ENCODE measurements at places on chromosomes 12 and 14.

DNA sequence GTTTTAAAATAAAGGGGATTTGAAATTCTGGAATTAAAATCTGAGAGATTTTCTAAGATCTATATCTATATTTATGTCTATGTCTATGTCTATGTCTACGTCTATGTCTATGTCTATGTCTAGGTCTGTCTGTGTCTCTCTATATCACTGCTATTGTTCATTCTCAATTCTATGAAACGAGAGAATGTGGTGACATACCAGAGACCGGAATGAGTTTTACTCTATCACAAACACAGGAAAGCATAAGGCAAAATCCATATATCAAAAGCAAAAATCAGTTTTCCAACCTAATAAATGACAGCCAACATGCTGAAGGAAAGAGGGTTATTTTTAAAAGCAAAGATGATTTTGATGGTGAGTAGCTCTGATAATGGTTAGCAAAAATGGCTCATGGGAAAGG is 173.1 kb downstream of the ETNK1 start:
- DNase-seq: no peak

DNA sequence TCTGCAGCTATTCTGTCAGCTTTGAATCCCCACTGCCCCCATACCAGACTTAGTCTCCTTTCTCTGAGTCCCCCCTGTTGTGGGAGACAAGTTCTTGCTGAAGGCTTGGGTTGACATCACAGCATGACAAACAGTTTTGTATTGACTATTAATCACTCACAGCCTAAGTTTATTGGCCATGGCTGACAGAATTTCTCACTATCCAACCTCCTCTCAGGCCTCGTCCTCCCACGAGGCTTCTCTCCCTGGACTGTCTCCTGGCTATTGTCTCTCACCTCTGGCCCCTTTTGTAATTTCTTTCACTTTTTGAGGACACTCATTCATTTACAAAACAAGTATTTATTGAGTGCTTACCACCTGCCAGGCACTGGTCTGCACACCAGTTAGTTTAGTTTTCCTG is 35.2 kb upstream of the DCD start:
- no peak for DNase-seq

DNA sequence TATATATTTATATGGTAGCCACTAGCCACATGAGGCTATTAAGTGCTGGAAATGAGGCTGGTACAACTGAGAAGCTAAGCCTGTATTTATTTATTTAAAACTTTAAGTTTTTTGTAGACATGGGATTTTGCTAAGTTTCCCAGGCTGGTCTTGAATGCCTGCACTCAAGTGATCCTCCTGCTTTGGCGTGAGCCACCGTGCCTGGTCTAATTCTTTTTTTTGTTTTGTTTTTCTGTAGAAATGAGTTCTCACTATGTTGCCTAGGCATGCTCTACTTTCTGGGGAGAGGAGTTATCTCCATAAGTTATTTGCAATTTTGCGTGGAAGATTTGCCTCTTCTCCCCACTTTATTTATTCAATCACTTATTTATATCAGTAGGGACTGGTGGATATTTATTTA is 4.8 kb upstream of the SNRNP35 start:
- DNase-seq: no peak

DNA sequence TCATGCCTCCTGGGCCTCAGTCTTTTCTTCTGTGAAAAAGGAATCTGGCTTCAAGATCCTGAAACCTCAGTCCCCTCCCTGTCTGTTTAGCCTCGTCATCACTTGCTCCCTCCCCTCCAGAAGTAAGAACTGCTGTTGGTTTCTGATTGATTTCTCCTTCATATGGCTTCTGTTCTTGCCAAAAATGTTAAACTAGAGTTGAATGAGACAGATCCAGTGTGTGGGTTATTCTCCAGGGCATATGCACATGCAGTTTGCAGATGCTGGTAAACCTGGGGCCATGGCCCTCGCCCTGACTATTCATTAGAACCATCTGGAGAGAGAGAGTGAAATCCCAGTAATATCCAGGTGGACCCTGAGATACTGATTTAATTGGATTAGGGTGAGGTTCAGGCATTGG is 175.1 kb downstream of the TMEM132C start:
- DNase-seq: no peak

DNA sequence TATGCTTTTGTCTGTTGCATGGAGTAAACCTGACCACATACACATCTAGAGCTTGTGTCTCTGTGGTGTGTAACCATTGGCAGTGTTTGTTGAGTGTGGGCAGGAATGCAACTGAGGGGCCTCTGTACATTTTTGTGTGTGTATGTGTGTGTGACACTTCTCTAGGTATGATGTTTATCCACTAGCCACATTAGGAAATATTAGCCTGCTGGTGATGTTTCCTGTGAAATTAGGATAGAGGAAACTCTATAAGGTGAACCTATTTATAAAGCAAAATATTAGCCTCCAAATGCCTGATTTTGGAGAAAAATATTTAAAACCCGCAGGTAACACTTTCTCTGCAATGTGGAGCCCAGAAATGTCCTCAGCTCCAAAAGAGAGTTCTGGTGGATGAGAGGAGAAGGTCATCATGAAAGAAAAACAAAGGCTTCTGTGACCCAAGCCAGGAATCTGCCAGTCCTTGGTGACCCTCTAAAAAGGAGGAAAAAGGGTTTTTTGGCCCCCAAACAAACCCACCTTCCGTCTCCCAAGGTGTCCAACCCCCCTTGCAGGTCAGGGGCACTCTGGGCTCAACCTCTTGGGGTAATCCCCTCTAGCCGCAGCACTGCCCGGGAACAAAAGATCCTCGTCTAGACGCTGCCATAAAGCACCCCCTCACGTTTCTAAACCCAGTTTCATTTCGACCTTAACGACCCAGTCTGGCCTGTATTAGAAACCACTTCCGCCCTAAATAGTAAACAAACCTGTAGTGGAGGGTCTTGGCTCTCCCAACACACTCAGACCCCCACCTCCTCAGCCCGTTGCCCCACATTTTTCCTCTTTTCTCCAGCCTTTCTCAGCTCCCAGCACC is 3.1 kb upstream of the HOTAIR start:
- no peak for DNase-seq

GRCh38 chr14:100286484-100287191 is 19.6 kb downstream of the SLC25A29 start:
- no peak for DNase-seq

DNA sequence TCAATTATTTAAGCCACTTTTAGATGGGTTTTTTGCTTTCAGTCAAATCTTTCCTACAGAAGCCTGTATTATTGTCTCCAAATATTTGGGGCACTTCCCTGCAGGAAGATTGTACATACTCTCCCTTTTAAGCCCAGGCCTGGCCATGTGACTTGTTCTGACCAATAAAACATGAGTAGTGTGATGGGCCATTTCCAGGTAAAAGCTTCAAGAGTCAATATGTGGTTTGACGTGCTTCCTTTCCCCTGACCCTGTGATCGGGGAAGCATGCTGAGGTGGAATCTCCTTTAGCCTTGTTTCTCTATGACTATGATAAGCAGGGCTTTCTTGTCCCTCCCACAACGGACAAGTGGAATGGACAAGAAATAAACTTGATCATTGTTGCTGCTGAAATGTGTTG is 14.2 kb upstream of the NIN start:
- DNase-seq: no peak

- no peak for DNase-seq
Measured at GRCh38 chr14:103007555-103007954, 49.8 kb downstream of the CDC42BPB start.

- DNase-seq: no peak
Measured at GRCh38 chr14:94494085-94494484, 15.2 kb downstream of the SERPINA12 start.

DNA sequence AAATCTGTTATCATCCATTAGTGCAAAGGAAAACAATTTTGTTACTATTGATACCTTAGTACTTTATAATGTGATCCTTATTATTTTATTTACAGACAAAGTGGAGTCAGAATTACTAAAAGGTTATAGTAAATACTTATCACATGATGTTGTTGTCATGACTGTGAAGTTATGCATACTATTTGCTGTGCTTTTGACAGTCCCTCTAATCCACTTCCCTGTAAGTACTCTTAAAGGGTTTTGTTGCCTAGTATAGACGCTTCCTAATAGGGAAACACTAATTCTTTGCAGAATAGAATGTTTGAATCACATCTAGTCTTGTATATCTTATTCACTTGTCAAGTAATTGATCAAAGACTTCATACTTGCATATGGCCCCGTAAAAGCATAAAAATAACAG is 69.4 kb downstream of the SLC38A6 start:
- DNase-seq: no peak

DNA sequence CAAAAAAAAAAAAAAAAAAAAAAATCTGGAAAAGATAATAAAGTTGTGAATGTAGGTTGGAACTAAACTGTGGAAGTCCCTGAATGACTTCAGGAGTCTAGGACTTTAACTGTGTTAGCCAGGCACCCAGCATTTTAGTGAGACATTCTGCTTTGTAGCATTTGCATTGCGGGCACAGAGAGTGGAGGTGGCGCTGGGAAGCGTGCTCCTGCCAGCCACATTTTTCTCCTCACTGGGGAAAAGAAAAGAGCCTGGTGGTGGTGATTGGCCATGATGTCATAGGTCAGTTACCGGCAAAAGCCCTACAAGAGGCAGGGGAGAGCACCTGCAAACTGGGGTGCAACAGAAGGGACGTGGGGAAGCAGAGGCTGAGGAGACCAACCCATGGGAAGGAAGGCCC is 9.7 kb upstream of the GAPDH start:
- DNase-seq: no peak

GRCh38 chr14:61575126-61575525 is 120.2 kb upstream of the HIF1A start:
- DNase-seq: no peak

DNA sequence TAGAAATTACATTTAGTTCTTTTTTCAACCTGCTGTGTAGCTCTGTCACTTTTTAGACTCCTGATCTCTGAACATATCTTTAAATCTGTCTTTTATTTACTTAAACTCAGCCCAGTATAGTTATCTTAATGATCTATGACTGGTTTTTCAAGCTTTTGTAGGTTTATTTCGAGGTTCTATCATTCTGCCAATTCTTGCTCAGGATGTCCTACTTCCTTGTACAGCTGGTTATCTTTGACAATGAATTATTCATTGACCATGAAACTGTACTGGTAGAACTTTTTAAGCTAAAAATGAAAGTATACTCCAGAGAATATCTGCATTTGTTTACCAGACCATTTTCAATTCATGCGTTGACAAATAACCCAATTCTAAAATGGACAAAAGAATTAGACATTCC is 37.8 kb downstream of the TC2N start:
- DNase-seq: no peak

DNA sequence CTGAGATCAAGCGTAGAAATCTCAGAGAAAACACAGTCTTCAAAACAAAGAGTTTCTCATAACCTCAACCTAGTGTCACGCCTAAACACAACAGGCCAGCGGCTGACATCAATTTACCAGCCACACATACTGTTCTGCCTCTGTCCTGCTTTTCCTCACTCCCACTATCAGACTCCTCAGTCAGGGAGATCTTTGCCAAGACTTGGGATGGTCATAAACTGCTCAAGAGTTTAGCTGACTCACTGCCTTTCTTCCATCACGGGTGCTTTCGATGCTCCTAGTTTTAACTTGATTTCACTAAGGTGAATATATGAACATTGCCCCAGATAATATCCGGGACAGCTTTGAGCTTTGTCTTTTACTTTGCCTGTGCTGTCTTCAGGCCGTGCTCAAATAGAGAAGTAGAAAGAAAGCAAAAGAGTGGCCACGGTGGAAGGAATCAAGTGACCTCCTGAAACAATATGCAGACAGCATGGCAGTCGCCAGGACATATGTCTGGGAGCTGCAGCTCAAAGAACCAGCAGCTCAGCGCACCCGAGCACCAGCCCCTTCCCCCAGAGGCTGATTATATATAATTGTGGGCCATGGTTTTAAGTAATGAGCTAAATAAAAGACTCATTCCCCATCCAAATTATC is 12.1 kb downstream of the MDM1 start:
- no peak for DNase-seq

DNA sequence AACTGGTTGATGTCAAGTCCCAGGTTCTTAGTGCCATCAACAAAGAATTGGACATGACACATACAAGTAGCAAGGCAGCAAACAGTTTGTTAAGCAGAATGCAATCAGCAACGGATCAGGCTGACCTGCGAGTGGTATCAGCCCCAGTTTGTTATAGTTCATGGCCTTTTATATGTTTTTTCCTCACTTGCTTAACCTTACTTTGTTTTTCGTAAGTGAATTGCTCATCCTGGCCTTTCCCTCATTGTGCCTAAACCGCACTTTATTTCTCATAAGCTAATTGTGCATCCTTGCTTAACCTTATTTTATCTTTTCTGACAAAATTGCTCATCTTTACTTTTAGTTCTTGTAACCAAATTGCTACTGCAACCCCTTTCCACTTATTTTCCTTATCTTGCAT is 4.1 kb downstream of the ETFBKMT start:
- DNase-seq: no peak

DNA sequence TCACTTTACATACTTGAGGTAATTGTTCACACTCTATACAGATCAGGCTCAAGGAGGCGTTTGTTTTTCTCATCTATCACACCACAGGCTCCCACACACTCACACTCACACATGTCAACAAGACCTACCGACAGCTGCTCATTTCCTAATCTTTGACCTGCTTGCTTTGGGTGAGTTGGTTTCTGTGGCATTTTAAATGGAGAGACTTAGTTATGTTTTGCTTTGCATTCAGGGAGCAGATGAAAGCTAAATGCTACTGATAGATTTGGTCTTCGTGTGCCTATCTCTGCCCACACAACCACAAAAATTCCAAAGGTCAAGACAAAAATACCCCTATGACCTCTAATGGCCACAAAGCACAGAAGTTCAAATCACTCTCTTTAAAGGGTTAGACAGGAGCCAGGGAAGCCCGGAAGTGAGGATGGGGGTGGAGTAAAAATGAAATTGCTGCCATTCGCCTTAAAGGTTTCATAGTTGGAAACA is 203.5 kb upstream of the G2E3 start:
- no peak for DNase-seq

DNA sequence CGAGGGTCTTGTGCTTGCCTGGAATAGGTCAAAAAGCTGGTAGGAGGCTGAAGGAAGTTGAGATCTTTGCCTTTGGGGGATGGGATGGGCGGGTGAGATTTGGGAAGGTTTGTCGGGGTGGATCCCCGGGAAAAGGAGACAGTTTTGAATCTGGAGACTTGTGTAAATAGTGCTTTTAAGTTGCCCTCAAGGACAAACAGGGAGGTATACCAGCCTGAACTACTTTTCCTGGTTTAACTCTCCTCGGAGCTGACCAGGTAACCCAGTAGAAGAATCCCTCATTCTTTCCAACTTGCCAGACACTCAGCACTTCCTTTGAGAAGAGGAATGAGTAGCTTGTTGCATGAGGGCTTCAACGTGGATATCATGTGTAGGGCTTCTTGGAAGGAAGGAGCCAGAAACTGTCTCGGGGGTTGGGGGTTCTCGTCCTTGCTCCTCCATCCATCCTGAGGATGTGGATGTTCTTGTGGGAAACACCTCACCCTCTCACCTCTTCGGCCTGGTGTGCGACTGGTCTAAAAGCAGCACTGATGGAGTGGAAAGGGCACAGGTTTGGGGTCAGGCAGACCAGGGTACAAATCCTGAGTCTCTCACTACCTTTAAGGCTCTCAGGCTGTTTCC is 1.9 kb downstream of the TEAD4 start:
- no peak for DNase-seq

All from activated CD4-positive, alpha-beta T cell treated with anti-CD3 and anti-CD28 coated beads for 24 hours (primary cell).